ENCODE measurements at places on chromosomes 4 and X.

GRCh38 chrX:102085706-102086105, 39.8 kb upstream of the TCEAL2 start:
- DNase-seq = no peak

DNA sequence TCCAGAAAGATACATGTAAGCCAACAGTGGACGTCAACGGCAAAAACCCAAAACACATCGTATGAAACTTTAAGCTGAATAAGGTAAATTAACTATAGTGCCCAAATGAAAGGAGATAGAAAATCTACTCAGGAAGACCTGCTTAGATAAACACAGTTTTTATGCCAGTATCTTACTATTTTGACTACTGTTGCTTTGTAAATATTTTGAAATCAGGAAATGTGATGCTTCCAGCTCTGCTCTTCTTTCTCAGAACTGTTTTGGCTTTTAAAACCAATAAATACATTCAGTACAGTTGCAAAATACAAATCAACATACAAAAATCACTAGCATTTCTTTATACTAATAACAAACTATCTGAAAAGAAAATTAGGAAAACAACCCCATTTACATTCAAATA, 83.8 kb downstream of the SMARCA5 start:
- DNase-seq = no peak

- DNase-seq = no peak
Measured at GRCh38 chr4:154417373-154417673, 74.3 kb downstream of the DCHS2 start.

DNA sequence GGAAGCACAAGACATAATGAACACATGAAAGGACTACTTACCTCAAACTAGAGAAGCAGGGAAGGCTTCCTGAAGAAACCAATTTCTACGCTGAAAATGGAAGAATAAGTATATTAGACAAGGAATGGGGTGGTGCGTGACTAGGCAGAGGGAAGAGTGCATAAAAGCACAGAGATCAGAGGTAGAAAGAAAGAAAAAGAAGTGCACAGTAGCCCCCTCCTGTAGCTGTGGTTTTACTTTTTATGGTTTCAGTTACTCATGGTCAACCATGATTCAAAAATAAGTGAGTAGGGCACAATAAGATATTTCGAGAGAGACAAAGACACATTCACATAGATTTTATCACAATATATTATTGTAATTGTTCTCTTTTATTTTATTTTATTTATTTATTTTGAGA, 934.5 kb upstream of the INTU start:
- DNase-seq = no peak

DNA sequence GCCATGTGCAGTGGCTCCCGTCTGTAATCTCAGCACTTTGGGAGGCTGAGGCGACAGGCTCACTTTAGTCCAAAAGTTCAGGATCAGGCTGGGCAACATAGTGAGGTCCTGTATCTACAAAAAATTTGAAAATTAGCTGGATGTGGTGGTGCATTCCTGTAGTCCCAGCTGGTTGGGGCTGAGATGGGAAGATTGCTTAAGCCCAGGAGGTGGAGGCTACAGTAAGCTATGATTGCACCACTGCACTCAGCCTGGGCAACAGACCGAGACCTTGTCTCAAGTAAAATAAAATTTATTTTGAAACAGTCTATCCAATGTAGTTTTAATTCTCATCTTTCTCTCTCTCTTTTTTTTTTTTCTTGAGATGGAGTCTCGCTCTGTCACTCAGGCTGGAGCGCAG, 21.1 kb downstream of the RBM10 start:
- DNase-seq = no peak

DNA sequence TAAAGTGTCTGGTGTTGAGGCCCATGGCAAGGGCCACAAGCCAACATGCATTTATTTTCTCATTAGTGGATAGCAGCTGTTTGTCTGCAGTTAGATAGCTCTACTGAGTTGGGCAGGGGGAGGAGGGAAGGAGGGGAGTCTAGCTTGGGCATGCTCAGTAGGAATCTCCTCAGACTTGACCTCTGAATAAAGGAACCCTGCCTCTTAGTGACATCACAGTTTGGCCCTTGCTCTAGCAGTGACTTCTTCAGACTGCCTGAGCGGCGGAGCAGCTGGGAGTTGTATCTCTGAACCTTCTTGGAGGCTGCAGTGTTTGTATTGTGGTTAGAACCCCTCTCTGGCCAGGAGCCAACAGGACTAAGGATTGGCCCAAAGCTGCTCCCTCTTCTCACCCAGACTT, 57.4 kb downstream of the BCORL1 start:
- no peak for DNase-seq

DNA sequence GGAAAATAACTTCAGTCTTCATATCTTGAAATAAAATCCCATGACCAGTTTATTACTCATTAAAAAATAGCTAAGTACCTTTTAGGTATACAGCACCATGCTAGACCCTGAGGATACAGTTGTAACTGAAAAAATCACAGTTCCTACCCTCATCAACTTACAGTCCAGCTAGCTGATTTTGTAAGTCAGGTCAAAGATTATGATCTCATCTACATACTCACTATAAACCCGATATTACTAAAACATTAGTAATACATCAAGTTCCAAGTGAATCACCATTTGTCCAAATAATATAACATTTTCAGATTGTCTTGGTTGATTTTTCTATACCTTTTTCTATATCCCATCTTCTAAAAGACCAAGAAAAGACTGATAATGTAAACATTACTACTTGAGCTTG, 333.9 kb downstream of the INPP4B start:
- DNase-seq = no peak

- DNase-seq = no peak
Measured at GRCh38 chr4:182918791-182919302, 1.7 kb upstream of the DCTD start.

GRCh38 chrX:118153270-118153669, 36.7 kb upstream of the KLHL13 start:
- no peak for DNase-seq

GRCh38 chr4:133641191-133641590, 492.1 kb downstream of the PCDH10 start:
- DNase-seq = no peak

DNA sequence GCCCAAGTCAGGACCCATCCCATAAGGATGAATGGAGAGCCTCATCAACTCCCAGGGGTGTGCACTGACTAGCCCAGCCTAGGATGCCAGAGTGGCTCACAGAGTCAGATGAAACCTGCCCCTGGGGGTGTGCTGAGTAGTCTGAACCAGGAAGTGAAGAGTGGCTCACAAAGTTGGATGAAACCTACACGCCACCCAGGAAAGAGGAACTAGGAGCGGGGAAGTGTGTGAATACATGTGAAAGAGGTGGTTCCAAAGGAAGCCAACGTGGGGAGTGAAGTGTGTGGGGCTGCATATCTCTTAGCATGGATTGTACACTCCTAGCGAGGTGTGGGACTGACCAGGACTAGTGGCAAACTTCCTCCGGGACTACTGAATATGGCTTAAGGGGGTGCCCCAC, 902.1 kb upstream of the NDST4 start:
- DNase-seq = no peak

DNA sequence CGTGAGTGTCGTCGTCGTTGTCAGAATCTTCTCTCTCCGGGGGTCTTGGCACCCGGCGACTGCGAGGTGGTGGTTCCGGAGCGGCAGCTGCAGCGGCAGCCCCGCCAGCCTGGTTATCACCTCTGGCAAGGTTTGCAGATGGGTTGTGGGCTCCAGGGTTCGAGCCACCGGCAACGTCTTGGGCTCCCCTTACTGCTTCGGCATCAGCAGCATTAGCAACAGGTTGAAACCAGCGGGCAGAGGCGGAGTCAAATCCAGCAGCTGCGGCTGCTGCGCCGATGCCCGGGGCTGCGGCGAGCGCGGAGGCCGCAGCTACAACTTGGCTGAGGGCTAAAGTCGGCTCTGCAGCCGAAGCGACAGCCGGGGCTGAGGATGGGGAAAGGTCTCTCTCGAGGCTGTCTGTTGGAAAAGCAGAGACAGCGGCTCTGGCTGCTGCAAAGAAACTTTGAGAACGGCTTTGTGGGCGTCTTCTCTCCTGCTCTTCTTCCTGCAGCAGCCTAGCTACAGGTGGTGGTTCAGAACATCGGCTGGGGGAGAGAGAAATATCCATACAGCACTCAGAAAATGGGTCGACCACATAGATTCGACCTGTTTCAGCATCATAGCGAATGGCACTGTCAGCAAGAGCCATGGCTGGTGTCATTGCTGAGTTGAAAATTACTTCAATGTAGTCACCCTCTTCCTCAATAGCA, 3.6 kb downstream of the IRS4 start:
- no peak for DNase-seq

GRCh38 chr4:95550115-95550987, 1.6 kb upstream of the UNC5C start:
- DNase-seq = no peak

DNA sequence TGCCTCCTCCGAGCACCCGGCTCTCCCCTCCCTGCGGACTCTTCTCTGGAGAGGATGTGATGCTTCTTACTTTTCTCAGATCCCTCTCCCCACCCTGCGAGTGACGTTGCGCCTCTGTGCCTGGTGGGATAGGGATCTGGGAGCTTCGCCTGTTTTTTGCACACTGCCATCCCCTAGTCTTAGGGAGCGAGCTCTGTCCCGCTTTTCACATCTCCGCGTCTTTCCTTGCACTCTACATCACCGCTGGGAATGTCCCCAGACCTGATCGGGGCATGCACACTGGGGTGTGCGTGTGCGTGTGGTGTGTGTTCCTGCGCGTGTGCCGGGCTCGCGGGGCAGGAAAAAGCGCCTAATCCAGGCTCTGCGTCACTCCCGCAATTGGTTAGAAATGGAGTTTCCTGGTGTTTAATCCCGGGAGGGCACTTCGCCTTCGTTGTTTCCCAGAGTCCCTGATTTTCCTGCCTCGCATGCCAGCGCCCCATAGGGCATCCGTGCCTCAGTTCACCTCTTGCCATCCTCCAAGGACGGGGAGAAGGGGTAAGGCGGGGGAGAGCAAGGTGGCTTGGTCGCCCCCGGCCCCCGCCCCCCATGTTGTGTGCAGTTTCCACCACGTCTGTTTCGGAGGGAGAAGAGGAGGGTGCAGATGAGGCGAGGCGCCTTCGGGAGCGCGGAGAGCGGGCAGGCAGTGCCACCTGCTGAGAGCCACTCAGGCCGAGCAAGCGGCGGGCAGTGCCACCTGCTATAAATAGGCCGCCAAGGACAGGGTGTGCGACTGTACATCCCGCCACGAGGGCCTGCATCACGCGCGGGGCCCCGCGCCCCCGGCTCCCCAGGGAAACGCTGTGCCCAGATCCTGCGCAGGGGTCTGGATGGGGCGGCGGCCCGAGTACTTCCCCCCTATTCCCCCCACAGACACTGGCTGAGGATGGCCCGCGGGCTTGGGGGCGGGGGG, 759 bp upstream of the TBC1D1 start:
- DNase-seq = no peak

DNA sequence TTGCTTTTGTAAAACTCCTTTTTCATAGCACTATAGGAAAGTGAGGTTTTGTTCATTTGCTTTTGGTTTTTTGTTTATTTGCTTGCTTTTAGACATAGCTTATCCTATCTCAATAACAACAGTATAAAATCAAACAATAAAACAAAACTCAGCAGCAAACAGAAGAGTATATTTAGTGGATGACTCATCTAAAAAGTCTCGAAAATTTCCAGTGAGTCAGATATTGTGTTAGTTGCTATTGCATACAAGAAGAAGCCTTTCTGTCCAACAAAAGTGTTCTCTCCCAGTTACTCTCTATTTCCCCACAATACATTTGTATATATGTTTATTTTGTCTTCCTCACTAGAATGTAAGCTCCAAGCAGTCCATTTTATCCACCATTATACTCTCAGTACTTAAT, 36.0 kb upstream of the NPNT start:
- DNase-seq = peak; percentile 76

DNA sequence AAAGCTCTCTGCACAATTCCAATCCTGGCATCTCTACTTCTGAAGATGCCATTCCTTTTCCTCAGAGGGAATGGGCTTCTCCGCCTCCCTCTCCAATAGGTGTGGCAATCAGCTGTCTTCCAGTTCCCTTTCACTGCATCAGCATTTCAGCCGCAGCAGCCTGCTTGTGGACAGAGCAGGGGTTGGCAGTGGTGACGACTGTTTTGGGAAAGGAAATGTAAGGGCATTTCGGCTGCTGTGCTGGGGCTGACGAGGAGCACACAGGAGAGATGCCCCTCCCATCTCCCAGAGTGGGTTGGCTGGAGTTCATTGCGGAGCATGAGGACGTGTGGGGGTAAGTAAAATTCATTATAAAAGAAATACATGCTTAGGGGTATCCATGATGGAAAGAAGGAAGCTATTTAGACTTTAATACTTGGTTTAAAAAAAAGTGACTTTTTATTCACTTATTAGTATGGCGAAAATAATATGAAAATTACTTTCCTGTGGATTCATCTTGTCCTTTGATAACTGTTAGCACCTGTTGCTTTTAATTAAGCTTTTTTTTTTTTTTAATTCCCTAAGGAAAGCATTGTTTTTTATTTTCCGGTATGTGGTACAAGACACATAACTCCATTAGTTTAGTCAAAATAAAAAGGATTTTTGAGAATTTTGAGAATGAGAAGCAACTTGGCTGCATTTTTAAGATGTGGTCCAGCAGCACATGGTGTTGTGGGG, at the start of gene LIMCH1:
Gene LIMCH1 (plus strand): TSS at position 141 of the 717 bp plus-strand sequence. CDS start 67,839 bp downstream, outside the sequence.
- DNase-seq = peak; percentile 22

DNA sequence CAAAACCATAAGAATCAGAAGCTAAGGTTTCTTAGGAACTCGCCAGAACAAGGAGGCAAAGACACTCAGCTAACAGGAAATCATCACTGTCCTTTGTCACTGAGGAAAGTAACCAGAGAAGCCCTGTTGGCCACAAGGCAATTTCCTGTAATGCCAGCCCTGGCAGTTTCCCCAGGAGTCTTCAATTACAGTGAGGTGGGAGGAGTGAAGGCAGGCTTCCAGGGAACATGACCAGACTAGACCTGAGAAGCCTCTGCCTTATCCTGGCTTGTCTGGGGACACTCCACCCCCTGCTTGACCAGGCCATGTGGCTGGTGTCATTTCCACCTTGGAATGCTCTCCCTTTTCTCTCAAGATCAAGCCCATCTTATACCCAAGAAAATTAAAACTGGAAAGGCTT, 125.3 kb downstream of the COL4A6 start:
- peak; percentile 38 for DNase-seq

GRCh38 chr4:41269682-41270081, 13.0 kb downstream of the UCHL1 start:
- DNase-seq = no peak

GRCh38 chr4:44196796-44197195, 251.8 kb downstream of the KCTD8 start:
- DNase-seq = no peak

GRCh38 chr4:14877246-14878225, 124.7 kb upstream of the CPEB2 start:
- DNase-seq = no peak

All from AG08395 (cell line).